ENCODE measurements at places on chromosomes 12 and 14.

- no peak for DNase-seq
These were observed 50.7 kb upstream of the ATF7IP start for GRCh38 chr12:14314801-14315200.

DNA sequence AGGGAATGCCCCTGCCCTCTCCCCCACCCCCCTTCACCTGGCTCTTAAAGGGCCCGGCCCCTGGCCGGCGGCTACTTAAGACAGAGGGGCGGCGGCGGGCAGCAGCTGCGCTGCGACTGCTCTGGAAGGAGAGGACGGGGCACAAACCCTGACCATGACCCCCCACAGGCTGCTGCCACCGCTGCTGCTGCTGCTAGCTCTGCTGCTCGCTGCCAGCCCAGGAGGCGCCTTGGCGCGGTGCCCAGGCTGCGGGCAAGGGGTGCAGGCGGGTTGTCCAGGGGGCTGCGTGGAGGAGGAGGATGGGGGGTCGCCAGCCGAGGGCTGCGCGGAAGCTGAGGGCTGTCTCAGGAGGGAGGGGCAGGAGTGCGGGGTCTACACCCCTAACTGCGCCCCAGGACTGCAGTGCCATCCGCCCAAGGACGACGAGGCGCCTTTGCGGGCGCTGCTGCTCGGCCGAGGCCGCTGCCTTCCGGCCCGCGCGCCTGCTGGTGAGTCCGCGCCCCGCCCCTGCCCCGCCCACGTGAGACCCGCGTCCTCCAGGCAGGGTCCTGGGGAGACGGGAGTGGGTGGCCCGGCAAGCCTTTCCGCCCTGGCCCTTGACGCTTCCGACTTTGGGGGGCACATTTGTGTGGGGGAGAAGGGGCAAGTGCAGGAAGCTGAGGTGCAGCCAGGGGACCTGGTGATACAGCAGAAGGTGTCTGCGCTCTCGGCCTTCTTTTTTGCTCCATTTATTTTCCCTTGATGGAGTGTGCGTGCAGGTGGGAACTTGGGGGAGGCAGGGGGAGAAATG, at the start of gene IGFBP6:
Gene IGFBP6, plus strand, starts transcription at position 104 of the 790 bp plus-strand sequence. Its CDS starts 51 bp downstream, at position 155.
- DNase-seq: peak; percentile 41

- DNase-seq: no peak
These were observed 28.1 kb downstream of the DEPDC4 start for GRCh38 chr12:100238801-100239200.

- DNase-seq: no peak
These were observed 28.0 kb downstream of the SLC15A4 start for GRCh38 chr12:128795530-128796361.

DNA sequence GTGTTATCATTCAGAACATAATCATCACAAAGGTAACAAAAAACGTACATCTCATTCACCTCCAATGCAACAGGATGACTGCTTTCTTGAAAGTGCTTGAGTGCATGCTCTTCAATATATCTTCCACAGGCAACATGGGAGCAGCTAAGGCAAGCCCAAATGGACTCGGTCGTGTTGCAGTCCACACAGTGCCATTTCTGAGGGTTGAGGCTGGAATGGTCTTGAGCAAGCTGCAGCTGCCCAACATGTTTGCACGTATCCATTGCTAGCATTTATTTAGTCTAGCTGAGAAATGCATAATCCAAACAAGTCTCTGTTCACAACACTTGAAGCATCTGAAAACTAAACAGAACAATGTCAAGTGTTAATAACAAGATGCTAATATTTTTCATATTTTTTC, 17.3 kb downstream of the USP44 start:
- no peak for DNase-seq

- DNase-seq: no peak
These were observed 88.3 kb downstream of the OTOGL start for GRCh38 chr12:80187660-80188090.

GRCh38 chr12:89983622-89984021, 275.0 kb upstream of the ATP2B1 start:
- DNase-seq: no peak

- no peak for DNase-seq
These were observed 24.4 kb upstream of the FBRSL1 start for GRCh38 chr12:132465269-132466190.

DNA sequence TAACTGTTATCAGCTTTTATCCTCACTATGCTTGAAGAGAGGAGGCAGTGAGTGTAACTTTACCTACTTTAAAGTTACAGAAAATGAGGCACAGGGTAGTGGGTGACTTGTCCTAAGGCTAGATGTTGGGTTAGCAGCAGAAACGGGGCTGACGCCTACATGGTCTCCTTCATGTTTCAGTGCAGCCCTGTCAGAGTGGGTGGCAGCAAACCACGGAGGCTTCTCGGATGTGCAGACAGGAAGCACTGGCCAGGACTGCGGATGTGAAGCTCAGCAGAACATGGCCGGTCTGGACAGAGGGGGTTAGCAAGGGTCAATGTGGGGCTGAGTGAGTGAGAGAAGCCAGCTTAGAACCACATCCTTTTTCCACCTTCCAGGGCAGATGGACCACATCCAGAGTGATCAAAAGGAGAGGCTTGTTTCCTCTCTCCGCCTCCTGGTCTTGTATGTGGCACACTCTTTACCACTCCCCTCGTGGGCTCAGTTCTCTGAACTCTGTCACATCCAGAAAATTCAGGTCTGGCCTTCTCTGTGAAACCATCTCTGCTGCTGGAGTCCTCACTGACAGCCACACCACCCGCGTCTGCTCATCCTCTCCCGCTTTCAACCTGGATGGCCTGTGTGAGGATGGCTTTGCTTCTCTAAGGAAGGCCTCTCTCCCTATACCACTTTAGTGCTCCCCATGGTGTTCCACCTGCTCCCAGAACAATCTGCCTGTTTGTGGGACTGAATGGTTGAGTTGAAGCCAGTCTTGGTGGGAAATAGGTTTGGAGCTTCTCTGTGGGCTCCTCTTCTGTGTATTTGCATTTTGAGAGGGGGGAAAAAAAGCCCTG, 14.1 kb downstream of the SUSD6 start:
- DNase-seq: no peak

- DNase-seq: no peak
These were observed 159.7 kb downstream of the TTLL5 start for GRCh38 chr14:75820761-75821160.

DNA sequence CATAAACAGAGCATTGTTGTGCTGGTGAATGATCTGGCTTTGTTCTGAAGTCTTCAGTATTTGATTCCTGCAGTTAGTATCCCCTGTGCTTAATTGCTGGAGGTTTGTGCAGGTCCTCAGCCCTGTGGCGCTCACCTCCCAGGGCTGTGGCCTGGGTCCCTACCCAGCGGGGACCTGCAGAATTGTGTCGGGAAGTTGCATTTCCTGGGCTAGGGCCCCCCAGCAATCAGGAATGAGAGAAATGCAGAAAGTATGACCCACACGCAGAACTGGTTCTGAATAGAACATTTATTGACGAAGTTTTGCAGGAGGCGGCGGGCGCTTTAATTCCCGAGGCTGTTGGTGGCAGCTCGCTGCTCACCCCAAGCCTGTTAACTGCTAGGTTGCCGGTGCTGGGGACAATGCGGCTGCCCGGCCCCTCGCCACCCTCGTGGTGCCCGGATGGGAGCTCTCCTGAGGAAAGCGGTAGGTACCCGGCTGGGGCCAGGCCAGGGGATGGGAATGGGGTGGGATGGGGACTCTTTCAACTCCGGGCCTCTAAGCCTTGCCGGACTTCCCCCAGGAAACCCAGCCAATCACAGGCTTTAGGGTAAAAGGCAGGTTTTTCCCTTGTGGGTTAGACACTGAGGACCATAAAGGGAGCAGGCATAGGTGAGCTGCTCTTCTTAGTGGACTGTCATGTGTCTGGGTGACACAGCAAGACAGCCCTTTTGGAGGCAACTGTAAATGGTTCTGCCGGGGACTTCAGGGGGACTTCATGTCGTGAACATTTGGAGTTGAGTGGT, 11.6 kb downstream of the PLEKHG3 start:
- DNase-seq: no peak

- no peak for DNase-seq
These were observed 6.3 kb downstream of the SIVA1 start for GRCh38 chr14:104758981-104759969.

DNA sequence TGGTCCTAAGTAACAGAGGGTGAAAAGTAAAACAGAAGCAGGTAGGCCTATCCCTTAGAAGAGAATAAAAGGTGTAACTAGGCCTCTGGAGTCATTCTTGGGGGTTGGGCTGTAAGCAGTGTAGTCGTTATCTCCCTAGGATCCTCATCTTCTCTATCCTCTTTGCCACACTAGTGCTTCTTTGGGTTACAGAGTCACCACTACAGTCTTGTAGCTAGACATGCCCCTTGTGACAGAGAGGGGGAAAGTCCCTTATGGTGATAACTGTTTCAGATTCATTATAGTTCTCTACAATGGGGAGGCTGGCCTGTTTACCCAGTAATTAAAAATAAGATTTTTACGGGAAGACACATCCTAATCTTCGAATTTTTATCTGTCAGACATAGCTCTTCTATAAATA, 16.4 kb upstream of the SRP54 start:
- no peak for DNase-seq

- no peak for DNase-seq
These were observed 12.4 kb downstream of the MTERF2 start for GRCh38 chr12:106974511-106974910.

DNA sequence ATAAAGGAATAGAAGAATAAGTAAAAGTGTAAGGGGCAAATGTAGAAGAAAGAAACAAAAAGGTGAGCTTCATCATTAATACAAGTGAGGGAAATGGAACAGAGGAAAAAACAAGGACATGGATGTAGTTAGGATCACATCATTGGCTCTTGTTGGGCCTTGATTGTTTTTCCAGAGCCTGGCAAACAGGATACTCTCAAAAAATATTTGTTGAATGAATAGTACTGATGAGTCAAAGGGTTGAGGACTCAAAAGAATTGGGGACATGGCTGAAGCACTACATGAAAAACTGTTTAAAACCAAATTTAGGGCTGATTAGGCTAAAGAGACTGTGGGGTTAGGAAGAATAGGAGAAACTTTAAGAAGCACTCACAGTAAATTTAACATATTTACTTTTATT, 11.4 kb upstream of the SRP54 start:
- DNase-seq: no peak

GRCh38 chr12:76356071-76356470, 7.9 kb upstream of the BBS10 start:
- no peak for DNase-seq

DNA sequence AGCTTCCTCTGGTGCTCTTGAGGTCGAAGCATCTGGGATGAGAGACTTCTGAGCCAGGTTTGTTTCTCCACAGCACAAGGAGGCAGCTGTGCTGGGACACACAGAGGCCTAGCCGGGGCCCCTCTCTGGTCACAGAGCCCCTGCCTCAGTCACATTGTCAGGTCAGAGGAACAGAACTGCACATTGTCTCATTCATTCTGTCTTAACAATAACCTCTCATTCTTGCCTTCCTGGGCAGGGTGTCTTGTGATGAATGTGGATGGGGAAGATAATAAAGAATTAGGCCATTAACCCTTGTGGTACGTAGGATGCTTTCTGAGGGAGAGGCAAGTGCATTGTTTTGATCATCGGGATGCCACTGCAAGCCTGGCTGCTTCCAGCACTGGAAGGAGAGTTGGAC, 29.8 kb downstream of the FNTB start:
- no peak for DNase-seq

DNA sequence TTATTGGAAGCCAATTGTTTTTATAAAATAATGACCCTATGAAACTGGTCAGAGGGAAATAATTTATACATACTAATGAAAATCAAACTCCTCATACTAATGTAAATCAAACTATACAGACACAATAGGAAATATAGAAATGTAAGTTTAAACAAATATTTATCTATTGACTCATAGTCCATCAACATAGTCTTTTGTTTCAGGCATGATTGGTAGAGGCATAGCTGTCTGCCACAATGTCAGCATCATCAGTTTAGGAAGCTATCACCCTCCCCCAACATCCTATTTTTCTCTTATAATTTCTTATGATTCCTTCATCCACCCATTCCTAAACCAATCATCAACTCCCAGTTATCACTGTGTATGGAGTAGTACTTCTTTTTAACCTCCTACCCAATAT, 117.7 kb downstream of the SLC38A6 start:
- DNase-seq: no peak

- no peak for DNase-seq
These were observed 67.4 kb upstream of the ACTN1 start for GRCh38 chr14:69046476-69046860.
